ENCODE measurements at places on chromosomes 5 and 9.

DNA sequence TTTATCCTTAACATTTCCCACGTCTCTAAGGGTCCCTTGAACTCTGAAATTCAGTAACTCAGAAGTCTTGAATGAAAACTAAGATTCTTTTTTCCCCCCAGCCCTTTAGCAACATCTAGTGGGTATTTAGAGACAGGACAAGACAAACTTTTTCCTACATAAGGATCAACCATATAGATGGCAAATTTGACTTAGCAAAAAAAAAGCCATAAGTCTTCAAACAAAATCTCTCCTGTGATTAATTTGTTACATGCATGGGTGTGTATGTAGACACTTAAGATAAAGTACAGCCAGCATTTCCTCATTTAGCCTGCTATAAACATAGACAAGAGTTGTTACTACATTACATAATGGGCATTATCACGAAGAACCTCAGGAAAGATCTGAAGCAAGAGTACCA, 29.1 kb upstream of the ANKRD31 start:
- no peak for DNase-seq

DNA sequence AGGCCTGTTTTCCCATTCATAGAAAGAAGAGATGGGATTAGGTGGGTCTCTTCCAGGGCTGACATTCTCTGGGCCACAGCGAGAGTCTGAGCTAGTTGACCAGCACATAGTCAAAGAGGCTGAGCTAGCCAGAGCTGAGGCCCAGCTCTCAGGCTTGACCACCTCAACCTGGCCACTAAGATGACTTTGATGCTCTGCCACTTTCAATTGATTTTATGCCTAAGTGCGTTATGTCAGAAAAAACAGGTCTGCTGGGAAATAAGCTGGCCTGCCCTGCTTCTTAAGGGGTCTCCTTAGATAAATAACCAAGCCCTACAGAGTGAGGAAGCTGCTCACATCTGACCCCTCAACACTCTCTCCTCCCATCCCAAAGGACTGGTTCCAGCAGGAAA, 20.0 kb upstream of the RAB14 start:
- no peak for DNase-seq

DNA sequence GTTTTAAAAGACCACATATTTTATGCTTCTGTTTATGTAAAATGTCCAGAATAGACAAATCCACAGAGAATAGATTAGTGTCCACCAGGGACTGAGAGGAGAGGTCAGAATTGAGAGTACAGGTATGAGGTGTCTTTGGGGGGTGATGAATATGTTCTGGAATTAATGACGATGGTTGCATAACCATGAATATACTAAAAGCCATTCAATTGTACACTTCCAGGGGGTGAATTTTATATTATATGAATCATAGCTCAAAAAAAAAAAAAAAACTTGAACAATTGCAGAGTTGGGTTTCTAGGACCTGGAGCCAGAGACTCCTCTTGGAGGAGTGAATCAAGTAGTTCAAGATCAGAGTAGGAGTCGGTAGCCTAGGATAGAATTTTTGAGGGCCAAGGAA, 57.8 kb upstream of the RUSC2 start:
- no peak for DNase-seq

- DNase-seq, result no peak
Measured at GRCh38 chr9:36980148-36980974, 53.7 kb downstream of the PAX5 start.
